Epithelial cell of proximal tubule (primary cell): ENCODE measurements at places on chromosomes 2 and 18. TPM values are rescaled to one million over a fixed set of nuclear protein-coding genes. Genes with fewer than 3 reads are reported as not detected.

The GALNT13 gene
- total RNA-seq, result 0.52 and 1.3 TPM in 2 replicates

The UGT1A8 gene
- total RNA-seq, result not detected in 2 replicates

The COLEC11 gene
- total RNA-seq, result 0.40 and 2.4 TPM in 2 replicates

The MTCL1 gene
- total RNA-seq, result 60.1 and 81.7 TPM in 2 replicates

The COA5 gene
- 9.3 and 16.5 TPM in 2 replicates for total RNA-seq

The TRIP12 gene
- total RNA-seq, result 84.1 and 96.7 TPM in 2 replicates

The GRB14 gene
- total RNA-seq, result 22.3 and 24.1 TPM in 2 replicates
